ENCODE measurements at places on chromosomes 13 and 19. TPM values are rescaled to one million over a fixed set of nuclear protein-coding genes. Genes with fewer than 3 reads are reported as not detected.

DNA sequence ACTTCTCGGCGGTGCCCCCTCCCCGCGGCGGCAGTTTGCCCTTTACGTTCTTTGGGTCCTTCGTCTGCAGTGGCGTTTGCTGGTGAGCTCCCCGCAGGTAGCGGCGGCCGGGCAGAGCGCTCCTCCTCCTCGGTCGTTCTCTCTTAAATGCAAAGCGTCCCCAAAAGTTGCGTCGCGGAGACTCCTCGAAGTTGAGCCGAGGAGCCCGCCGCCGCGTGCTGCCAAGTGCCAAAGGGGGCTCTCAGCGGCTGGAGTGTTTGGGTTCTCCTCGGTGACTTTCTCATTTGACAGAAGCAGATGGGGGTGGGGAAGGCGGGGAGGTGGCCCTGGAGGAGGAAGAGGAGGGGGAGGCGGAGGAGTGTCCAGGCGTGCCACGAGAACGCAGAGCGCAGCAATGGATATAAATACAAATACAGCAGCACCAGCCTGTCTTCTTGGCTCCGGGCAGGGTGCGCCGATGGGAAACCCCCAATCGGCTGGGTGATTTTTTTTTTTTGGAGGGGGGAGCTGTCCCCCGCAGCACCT is at the start of gene SOX21:
Gene SOX21, minus strand, starts transcription at position 259 of the 525 bp plus-strand sequence. CDS start 496 bp downstream, outside the sequence.
- DNase-seq: no peak

GRCh38 chr19:45883881-45884681 is 1.9 kb downstream of the IRF2BP1 start:
- no peak for DNase-seq

GRCh38 chr13:95115525-95115924 is 185.7 kb downstream of the ABCC4 start:
- no peak for DNase-seq

DNA sequence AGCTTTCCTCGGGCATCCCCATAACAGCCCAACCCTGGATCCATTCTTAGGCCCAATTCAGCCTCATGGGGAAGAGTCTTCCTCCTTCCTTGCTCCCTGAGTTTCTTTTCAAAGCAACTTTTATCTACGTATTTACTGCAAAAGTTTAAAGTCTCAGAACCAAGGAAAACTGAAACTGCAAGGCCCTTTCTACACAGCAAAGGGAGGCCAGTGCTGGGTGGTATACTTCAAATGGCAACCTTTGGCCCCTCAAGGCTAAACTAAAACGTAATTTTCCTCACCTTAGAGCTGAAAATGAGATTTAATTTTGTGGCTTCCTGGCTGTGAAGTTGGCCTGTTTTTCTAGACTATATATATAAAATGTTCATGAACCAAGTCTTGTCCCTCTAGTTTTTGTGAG is 5.6 kb downstream of the CDX2 start:
- no peak for DNase-seq

DNA sequence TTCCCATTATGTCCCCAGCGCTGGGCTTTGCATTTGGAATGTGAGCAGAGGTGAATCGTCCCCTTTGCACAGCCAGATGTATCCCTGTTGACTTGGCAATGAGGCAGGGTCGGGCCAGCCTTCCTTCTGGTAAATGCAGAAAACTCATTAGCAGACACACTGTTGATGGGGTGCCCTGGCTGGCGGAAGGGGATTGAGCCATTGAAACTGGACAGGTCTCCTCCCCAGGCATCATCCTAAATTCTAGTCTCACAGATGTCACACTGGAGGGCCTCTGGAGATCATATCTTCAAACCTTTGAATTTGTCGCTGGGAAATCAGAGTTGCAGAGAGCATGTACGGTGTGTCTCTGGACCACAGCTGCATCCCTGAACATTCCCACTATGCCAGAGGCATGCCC is 219.5 kb upstream of the TSHZ3 start:
- no peak for DNase-seq

GRCh38 chr13:40585911-40586471 is 80.5 kb downstream of the FOXO1 start:
- no peak for DNase-seq

GRCh38 chr13:25752957-25753551 is 298.8 kb downstream of the SHISA2 start:
- DNase-seq: no peak

DNA sequence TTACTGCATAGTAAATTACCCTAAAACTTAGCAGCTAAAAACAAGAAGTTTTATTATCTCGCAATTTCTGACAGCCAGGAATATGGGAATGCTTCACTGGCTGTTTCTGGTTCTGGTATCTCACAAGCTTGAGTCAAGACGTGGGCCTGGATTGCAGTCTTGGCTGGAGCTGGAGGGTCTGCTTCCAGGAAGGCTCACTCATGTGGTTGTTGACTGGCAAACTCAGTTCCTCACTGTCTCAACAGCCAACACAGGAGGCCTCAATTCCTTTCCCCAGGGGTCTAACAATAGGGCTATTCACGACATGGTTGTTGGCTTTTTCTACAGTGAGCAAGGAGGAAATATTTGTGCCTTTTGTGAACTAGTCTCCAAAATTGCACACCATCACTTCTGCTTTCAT is 146.3 kb downstream of the GPC5 start:
- no peak for DNase-seq

DNA sequence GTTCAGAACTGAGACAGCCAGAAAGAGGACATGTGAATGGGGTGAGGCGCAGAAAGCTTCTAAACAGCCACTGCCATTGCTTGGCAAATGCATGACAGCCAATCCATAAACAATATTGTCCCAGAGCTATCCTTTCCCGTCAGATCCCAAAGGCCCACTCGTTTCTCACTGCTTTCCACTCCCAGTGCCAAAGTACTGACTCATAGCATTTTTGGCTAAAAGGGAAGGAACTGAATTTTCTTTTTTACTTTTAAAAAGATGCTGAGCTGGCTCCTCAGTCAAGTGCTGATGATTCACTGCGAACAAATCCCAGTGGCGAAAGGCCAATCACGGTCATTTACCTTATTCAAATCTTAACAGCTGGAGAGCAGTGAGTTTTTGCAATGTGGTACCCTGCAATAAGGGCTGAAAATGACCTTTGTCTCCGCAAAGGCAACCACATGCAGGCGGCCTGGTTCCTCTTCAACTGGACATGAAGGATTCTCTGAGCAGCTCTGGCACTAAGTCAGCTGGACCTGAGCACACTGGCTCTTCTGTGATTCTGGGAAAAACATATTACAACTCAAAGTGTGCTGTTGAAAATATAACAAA is 151.7 kb downstream of the DCLK1 start:
- no peak for DNase-seq

GRCh38 chr13:51004918-51005460 is 95.4 kb downstream of the RNASEH2B start:
- no peak for DNase-seq

- DNase-seq: no peak
These were observed 991 bp downstream of the OBI1 start for GRCh38 chr13:78657699-78658629.

DNA sequence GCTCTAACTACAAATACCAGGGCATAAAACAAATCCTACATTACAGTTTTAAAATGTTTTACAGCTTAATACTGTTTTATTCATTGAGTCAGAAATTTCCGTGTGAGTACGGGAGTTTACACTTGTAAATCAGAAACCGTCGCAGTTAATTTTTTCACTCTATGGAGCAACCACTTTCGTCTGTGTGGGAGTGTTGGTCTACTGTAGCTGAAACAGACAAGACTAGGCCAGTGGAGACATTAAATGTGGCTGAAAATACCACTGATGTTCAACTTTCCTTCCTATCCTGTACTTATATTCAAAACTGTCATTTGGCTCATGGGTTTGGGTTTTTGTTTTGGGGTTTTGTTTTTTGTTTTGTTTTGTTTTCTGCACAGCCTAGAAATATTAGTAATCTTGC is 268.7 kb downstream of the DCT start:
- DNase-seq: no peak

- no peak for DNase-seq
These were observed 127.6 kb upstream of the IRS2 start for GRCh38 chr13:109913936-109914510.

GRCh38 chr13:30112602-30113435 is 194.5 kb downstream of the KATNAL1 start:
- DNase-seq: peak; percentile 66

- DNase-seq: no peak
These were observed 6.4 kb upstream of the PEAK3 start for GRCh38 chr19:2288338-2288817.

GRCh38 chr13:36294096-36294495 is 3.5 kb downstream of the CCDC169 start:
- DNase-seq: no peak

- DNase-seq: no peak
These were observed 132.9 kb downstream of the PAN3 start for GRCh38 chr13:28271056-28271840.

DNA sequence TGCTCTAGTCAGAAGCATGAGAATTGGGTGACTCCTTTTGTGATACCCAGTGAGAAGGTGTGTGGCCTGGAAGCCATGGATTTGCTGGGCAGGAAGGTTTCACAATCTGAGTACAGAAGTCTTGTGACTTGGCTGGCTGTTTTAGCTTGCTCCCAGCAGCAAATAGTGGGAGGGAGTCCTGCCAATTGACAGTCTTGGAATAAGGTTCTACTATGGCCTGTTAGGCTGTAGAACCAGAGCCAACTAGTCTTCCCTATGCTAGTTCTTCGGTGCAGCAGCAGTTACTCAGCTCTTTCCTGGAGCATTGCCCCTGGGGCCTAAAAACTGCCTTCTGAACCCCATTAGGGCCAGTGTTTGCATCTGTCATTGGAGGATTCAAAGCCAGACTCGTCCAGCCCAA is 1935.4 kb upstream of the PCDH20 start:
- DNase-seq: no peak

DNA sequence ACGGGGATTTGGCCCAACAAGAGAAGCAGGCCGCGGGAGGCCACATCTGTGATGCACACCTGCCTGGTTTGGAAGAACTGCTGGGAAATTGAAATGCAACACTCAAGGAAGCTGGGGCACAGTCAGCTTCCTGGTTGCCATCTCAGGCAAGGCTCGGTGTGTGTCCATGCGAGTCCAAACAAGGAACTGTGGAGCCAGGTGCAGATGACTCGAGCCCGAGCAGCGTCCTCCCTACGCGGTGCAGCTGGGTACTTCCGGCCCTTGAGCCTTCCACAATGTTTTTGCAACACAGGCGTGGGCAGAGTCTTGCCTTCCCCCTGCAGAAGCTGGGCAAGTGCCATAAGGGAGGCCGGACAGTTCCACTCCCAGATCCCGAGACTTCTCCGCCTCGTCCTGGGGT is 94.6 kb downstream of the CRYL1 start:
- no peak for DNase-seq

DNA sequence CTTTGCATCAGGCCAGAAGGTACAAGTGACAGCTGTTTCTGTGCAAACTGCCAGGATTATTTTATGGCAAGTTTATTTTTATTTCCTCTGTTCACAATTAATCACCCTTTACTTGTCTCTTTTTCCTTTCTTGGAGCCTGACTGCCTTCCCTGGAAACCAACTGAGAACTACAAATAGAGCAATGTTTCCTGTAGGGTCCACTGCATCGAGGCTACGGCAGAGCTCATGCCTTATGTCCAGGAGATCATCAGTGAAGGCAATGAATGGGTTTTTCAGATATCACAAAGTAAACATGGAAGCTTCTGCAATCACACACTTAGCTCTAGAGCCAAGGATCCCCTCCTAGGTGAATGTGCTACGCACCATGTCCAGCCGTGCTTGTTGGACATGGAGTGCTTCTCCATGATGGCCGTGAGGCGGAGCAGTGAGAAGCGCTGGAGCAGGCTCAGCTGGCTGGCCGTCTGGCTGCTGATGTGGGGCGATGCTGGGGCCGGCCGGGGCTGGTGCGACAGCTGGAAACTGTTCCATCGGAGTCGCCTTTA is 110.9 kb downstream of the KL start:
- DNase-seq: no peak

The ODAD3 gene
- total RNA-seq: not detected

The ZNF570 gene
- 10.5 TPM for total RNA-seq

The PCP2 gene
- total RNA-seq: 2.0 TPM

The LGALS14 gene
- total RNA-seq: not detected

The PRODH2 gene
- total RNA-seq: not detected

The ALKBH7 gene
- total RNA-seq: 44.1 TPM

The ZNF254 gene
- total RNA-seq: 12.0 TPM

The ZNF57 gene
- 2.6 TPM for total RNA-seq

The RGL3 gene
- not detected for total RNA-seq

The HCST gene
- total RNA-seq: 73.7 TPM

The CALM3 gene
- total RNA-seq: 160 TPM

The PNMA8B gene
- total RNA-seq: 0.17 TPM

The CFAP97D2 gene
- total RNA-seq: not detected

The CD33 gene
- total RNA-seq: 2.4 TPM
